T-helper 9 cell (primary cell): ENCODE measurements at places on chromosomes 1 and 21.

DNA sequence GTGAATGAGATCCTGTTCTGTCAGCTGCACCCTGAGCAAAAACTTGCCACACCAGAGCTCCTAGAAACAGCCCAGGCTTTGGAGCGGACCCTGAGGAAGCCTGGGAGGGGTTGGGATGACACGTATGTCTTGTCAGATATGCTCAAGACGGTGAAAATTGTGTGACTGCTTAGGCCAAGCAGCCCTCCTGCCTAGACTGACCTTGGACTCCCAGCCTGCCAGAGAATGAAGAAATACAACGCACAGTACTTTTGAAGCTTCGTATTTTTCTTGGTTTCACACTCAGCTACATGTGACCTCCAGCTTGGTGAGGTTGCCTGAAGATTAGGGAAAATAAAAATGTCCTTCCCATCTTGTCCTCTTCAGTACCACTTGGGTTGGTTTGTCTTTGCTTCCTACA lies 15.1 kb downstream of the METTL13 start:
- DNase-seq, result no peak

GRCh38 chr1:156727926-156728598 lies at the start of gene METTL25B:
TSS of gene METTL25B (plus strand) at chr1:156728469. CDS start at chr1:156729105, 636 bp downstream.
- DNase-seq, result peak; percentile 61

- no peak for DNase-seq
These were observed 3.2 kb upstream of the ZBTB21 start for GRCh38 chr21:42013376-42013775.

DNA sequence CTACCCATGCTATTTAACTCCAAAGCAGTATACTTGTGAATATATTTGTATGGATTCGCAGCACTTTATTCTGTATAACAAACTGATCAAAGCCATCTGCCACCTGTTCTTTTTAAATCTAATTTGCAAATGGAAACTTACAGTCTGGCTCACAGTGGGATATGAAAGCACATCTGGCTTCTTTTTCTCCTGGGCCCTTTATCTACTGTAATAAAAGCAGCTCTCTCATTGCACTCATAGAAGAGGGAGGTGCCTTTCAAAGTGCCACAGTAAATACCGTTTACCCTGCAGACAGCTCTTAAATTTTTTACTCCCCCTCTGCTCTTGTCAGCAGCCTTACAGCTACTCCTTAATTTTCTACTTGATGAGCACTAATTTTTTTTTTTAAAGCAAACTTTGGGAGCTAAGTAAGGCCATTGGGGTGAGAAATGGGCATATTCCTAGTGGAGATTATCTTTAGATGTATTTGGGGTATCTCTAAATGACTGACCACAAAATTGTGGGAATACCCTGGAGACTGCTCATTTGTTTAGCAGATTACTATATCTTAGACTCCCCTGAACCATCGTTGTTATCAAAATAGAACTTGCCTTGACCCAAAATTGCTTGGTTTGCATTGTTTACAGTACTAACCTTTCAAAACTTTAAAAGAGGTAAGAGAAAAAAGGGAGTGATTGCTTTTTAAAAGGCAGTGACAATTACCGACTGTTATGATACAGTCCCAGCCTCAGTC lies 110.1 kb downstream of the VPS13D start:
- no peak for DNase-seq

- peak; percentile 97 for DNase-seq
These were observed 3.7 kb downstream of the CD52 start for GRCh38 chr1:26321315-26322041.

DNA sequence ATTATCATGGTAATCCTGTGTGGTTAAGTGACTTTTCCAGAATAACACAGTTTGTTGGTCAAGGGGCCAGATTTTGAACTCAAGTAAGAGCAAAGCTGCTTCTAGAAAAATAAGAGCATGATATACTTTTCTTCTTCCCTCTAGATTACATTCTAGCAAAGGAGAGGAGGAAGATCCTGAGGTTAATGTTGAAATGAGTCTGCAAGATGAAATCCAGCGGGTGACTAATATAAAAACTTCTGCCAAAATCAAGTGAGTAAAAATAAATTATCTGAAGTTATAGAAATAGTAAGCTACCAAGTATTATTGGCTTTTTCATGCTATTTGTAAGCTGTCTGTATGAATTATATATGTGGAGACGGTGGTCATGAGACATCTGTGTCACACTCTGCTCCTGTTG lies 12.8 kb downstream of the WDR3 start:
- no peak for DNase-seq

DNA sequence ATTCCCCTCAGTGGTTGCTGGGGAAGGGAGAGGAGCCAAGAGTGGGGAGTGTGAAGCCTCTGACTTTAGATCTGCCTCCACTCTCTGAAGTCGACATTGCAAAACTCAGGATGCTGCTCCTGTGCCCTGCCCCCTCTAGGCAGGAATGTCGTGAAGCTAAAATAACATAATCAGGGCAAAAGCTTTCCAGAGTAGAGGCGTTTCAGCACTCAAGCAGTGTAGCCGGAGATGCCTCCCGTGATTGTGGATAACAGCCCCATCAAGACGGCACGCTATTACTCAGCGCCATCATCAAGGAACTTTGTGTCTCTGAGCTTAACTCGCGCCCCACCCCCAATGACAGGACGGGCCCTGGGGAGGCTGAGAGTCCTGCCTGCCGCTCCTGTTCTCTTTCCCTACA lies 60.0 kb downstream of the FBXO2 start:
- DNase-seq, result no peak

DNA sequence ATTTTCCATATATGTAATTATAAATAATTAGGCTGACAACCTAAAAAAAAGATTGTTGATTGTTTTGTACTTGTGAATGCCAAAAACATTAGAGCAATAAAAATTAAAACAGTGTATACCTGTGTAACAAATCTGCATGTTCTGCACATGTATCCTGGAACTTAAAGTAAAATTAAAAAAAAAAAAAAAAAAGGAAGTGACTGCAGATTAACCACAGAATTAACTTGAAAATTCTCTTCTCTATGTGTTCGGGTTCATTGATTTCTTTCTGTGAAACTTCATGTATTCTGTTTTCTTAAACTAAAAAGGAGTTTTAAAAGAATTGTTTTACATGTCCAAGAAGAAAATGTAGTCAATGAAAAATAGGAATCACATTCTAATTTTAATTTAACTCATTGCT lies 95.7 kb downstream of the FASLG start:
- no peak for DNase-seq

DNA sequence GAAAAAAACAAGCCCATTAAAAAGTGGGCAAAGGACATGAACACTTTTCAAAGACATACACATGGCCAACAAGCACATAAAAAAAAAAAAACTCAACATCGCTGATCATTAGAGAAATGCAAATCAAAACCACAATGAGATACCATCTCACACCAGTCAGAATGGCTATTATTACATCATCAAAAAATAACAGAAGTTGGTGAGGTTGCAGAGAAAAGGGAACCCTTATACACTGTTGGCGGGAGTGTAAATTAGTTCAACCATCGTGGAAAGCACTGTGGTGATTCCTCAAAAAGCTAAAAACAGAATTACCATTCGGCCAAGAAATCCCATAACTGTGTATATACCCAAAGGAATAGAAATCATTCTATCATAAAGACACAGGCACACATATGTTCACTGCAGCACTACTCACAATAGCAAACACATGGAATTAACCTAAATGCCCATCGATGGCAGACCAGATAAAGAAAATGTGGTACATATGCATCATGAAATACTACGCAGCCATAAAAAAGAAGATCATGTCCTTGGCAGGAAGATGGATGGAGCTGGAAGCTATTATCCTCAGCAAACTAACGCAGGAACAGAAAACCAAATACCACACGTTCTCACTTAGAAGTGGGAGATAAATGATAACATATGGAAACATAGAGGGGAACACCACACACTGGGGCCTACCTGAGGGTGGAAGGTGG lies 70.1 kb downstream of the INTS7 start:
- no peak for DNase-seq

DNA sequence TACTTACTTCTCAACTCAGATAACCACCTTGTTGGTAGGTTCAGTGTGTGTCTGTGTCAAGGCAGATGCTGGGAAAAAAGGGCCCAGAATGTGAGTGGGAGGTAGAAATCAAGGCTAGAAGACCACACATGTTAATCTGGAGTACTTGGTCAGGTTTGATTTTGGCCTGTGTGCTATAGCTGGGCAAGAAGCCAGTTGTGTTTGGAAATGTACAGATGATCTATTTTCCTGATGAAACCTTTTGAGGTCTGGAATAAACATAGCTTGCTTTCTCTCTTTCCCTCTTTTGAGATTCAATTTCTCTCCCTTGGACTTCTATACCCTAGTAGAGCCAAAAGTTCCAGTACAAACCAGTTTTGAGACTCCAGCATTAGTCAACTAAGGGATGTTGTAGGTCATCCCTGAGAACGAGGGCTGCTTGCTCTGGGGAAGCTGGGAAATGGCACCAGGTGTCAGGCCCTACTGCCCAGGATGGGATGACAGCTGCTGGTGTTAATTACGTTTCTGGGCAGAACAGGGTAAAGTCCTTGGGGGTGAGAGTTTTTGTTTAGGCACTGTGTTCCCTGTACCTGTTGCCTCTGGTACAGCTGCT lies 15.8 kb downstream of the MAPKAPK2 start:
- DNase-seq, result no peak

- DNase-seq, result no peak
These were observed 9.3 kb downstream of the WNT3A start for GRCh38 chr1:228016181-228016510.

- DNase-seq, result no peak
These were observed 92.5 kb downstream of the LRRC40 start for GRCh38 chr1:70112838-70113237.

DNA sequence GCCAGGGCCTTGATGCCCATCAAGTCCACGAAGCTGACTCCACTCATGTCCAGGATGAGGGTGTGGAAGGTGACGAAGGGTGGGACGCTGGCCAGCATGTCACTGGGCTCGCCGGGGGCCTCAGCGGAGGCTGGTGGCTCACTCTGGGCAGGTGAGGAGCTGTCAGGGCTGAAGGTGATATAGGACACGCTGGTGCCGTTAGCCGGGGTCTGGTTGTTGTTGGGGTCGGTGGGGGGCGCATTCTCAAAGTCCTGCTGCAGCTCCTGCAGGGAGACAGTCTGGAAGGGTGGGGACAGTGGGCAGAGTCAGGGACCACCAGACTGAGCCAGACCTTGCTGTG lies 21.7 kb downstream of the SLC26A9 start:
- no peak for DNase-seq

DNA sequence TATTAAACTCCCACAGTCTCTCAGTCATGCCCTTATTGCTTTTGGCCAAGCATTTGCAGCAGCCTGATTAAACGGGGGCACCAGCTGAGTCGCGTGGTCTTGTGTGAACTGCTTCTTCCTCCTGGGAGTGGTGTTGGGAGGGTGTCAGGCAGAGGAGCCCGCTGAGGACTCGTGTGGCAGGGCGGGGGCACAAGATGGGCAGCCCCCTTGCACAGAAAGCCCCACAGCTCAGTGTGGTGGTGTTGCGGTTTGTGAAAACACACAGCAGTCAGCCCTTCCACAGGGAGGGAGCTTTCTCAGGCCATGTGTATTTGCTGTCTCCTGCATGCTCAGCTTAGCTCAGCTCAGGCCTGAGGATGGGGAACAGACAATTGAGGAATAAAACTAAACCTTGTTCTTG lies 22.4 kb downstream of the PEX14 start:
- DNase-seq, result no peak

- no peak for DNase-seq
These were observed 41.3 kb downstream of the TRPM2 start for GRCh38 chr21:44394733-44395132.

DNA sequence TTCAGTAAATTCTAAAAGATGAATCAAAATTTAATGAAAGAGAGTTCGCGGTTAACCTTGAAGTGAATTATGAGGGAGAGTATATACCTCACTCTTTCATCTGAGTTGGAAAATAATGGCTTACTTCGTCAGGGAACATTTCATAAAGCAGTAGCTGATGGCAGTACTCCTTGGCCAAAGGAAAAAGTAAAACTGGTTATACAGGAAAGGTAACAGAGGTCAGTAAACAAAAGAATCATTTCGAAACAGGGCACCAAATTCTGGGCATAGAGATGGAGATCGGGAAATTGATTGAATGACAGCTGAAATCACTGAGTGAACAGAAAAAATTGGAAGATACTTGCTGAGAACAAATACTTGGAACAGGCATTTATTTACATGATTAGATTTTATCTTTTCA lies 199.0 kb downstream of the OLFM3 start:
- DNase-seq, result no peak

- DNase-seq, result no peak
These were observed 7.7 kb downstream of the SLC37A1 start for GRCh38 chr21:42521384-42521783.

- DNase-seq, result no peak
These were observed 3.5 kb upstream of the NFASC start for GRCh38 chr1:204867203-204867602.

DNA sequence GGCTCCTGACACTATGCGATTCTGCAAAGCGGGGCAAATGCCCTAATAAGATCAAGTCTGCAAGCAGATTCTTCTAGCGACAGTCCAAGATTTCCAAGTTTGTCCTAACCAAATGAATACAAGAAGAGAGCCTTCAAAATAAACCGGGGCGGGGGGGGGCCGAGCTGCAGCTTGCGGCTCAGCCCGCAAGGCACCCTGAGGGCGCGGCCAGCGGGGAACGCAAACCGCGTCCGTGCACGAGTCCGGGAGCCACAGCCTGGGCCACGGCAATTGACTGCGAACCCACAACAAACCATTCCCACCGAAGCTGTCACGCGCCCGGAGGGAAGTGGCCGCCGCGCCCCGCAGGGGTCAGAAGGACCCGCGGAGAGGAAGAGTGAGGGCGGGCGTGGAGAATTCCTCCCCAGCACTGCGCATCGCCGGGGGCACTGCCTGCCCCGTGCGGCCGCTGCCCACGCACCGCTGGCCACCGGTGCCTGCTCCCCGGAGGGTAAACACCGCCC lies 687 bp downstream of the TGFBR3 start:
- DNase-seq, result peak; percentile 8

DNA sequence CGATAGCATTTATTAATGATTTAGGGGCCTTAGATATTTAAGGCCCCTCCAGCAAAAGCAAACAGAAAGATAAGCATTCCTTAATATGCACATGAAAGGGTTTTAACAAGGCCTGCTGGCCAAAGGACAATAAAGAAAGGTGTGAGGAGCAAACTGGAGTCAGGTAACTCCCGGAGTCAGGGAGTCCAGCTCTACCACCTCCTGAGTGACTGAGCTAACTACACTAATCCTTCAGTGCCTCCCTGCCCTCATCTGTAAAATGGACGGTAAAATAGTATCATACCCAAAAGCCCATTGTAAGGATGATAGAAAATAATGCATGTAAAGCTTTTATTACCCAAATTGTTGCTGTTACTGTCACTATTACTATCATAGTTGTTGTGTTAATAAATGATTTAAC lies 161.7 kb downstream of the SIPA1L2 start:
- DNase-seq, result no peak

GRCh38 chr1:203796236-203796605 lies 798 bp downstream of the ZBED6 start:
- peak; percentile 7 for DNase-seq

GRCh38 chr1:182584746-182585145 lies 4.3 kb downstream of the RNASEL start:
- DNase-seq, result no peak
